Myometrial cell (primary cell): ENCODE measurements at places on chromosomes 7 and 10. TPM values are rescaled to one million over a fixed set of nuclear protein-coding genes. Genes with fewer than 3 reads are reported as not detected.

The PAX4 gene
- total RNA-seq: not detected in 2 replicates

The LRIT1 gene
- not detected in 2 replicates for total RNA-seq

The FEZF1 gene
- total RNA-seq: not detected in 2 replicates

The TAS2R41 gene
- total RNA-seq: not detected in 2 replicates

The CALHM3 gene
- total RNA-seq: not detected in 2 replicates
